Activated effector memory CD4-positive, alpha-beta T cell treated with Interleukin-2 at 50 U/mL for 16 hours (primary cell): ENCODE measurements at places on chromosomes 4 and X.
A peak's percentile ranks its signal among the peaks of the same experiment; 100 is the strongest.

GRCh38 chr4:76607846-76608245 lies 172.8 kb downstream of the SHROOM3 start:
- DNase-seq, result no peak

- no peak for DNase-seq
These were observed 352.9 kb downstream of the RAPGEF2 start for GRCh38 chr4:159455675-159456237.

DNA sequence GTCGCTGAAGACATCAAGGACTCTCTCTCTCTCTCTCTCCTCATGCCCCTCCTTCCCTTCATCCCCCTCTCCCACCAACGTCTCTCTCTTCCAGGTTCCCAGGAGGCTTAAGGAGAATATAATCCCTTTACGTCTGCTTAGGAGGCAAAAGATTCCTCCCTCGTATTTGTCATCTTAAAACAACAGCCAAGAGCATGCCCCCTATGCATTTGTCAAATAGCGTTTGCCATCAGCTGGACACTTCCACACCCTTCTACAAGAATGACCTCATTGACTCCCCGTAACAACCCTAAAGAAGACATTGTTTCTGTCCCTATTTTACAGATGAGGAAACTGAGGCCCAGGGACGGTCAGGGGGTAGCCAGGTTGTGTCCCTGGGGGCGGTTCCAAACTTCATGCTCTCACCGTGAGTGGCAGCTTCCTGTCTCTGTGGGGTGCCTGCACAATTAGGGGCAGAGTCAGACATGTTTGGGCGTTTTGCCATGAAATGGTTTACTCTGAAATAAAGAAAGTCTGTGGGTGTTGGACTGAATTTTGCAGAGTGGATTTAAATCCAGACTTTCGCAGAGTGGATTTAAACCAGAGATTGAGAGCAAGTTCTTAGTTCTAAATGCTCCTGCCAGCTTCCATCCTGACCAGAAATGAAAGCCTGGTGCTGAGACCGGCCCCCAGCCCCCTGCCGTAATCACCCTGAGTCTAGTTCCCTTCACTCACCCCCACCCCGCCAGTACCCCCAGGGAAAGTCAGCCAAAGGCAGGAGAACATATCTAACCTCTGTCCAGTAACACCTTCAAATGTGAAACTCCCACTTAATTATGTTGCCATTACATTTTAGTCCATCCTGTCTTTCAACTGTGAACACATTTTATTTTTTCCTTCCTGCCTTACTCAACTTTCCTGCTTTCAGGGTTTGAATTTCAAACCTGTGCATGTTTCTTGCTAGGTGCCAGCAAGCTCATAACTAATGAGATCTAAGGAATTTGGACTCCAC lies 44.3 kb upstream of the TBL1X start:
- DNase-seq, result no peak

DNA sequence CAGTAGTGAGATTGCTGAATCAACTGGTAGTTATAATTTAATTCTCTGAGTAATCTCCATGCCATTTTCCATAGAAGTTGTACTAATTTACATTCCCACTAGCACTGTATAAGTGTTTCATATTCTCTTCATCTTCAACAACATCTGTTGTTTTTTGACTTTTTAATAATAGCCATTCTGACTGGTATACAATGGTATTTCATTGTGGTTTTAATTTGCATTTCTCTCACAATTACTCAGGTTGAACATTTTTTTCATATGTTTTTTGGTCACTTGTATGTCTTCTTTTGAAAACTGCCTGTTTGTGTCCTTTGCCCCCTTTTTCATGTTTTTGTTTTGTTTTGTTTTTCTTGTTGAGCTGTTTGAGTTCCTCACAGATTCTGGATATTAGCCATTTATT lies 880.2 kb downstream of the RAPGEF2 start:
- no peak for DNase-seq

GRCh38 chr4:1746919-1747602 lies 25.7 kb downstream of the TACC3 start:
- no peak for DNase-seq

DNA sequence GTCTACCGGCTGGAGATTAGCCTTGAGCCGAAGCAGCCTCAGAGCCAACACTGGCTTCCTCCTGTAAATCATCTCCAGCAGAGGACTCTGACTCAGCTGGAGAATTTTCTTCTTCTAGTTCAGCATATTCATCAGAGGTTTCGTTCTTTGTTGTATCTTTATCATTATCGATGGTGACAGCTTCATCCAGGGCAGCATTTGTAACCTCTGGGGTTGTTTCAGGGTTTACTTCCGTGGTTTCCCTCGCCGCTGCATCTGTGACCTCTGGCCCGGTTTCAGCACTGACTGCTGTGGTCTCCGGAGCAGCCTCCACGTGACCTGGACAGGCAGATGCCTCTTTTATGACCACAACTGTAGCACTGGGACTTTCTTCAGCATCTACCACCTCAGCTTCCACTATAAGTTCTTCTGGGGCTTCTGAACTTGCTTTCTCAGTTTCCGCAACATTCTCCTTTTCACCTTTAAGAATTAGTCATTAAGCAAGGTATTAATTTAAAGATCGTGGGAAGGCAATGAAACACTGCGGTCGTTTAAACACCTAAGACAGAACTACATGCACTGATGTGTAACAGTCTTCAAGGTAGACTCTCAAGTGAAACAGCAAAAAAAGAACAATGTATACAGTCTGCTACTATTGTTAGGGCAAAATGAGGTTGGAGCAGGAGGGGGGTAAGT lies 13.3 kb downstream of the MGARP start:
- DNase-seq, result peak; percentile 56

- no peak for DNase-seq
These were observed 245.9 kb downstream of the MID1IP1 start for GRCh38 chrX:39047174-39047573.

- DNase-seq, result no peak
These were observed 14.9 kb downstream of the ARHGAP36 start for GRCh38 chrX:131072871-131073571.

- DNase-seq, result no peak
These were observed 52.4 kb downstream of the ENPP6 start for GRCh38 chr4:184165291-184165690.

GRCh38 chrX:10906866-10907265 lies 204.3 kb upstream of the HCCS start:
- DNase-seq, result no peak

DNA sequence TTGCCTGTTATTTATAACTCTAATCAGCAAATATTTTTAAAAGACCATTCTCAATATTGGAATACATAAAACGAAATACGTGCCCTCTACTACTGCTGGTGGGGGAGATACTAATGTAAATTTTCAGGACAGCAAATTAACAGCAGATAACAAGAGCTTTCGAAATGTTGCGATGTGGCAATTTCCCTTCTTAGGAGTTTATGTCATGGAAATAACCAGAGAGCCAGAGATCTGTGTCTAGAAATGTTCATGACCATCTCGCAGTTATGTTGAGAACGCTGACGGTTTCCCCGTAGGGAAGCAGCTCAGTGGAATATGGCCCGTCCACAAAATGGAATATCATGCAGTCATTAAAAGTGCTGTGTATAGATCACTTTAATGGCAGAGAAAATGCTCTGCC lies 238.4 kb upstream of the PSAPL1 start:
- no peak for DNase-seq

DNA sequence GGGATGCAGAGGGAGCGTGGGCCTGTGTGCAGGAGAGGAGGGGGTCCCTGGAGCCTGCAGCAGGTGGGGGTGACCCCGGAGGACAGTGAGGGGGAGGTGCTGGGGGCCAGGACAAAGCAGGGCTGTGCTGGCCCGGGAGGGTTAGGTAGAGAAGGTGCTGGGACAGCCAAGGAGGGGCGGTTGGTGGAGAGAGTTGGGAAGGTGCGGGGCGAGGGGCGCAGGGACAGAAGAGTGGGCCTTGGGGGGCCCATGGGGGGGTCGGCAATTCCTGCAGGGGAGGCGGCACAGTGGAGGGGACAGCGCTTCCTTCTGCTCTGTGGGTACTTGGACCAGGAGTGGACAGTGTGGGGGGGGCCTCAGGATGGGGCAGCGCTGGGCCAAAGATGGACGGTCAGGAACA lies 32.5 kb downstream of the LRPAP1 start:
- no peak for DNase-seq

DNA sequence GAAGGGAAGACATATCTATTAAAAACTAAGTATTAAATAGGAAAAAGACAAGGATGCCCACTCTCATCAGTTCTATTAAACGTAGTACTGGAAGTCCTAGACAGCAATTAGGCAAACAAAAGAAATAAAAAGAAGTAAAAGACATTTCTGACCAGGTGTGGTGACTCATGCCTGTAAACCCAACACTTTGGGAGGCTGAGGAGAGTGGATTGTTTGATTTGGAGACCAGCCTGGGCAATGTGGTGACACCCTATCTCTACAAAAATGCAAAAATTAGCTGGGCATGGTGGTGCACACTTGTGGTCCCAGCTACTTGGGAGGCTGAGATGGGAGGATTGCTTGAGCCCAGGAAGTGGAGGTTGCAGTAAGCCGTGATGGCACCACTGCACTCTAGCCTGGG lies 1071.8 kb downstream of the FAT4 start:
- DNase-seq, result no peak

- no peak for DNase-seq
These were observed 146.7 kb downstream of the KCNIP4 start for GRCh38 chr4:21801661-21802385.

DNA sequence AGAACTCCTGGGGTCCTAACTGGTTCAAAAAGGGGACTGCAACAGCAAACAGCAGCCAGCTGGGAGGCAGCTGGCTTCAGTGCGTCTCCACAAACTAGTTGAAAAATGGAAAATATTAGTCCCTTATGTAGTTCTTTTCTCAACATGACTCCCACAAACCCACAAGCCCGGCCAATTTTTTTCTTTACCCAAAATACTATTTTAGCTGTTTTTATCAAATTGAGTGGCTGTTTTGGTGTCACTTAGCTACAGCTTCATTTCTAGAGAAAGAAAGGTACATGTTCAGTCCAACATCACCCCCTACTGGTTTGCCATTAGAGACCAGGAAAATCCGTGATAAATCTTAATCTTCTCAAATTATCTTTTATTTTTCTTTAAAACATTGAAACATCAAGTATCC lies 97.2 kb downstream of the GUCY2F start:
- no peak for DNase-seq

DNA sequence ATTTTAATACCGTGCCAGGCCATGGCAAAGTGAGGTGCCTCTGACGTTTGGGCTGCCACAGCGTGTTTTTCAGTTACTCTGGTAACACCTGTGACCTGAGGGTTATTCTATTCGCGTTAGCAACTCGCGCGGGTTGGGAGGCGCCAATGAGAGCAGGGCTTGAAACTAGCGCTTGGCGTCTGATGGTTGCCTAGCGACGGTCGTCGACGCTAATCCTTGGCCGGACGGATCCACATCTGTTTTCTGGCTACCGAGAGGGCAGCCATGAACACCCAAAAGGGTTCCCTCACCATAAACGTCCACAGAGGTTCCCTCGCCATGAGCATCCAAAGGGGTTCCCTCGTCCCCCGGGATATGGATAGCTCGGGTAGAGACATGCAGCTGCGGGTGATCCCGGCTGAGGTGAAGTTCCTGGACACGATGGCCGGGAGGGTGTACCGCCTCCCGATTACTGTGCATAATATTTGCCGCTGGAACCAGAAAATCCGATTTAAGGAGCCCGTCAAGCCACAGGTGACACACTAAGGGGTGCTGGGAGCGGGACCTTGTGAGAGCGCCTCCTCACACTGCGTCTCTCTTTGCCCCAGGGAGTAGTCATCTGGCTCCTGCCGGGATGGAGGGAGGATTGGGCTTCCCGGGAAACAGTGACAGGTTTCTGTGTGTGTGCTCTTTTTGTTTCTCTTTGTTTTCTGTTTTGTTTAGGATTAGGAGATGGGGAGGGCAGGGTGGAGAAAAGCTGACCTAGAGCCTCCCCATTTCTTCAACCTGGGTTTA lies at the start of gene CFAP47:
Gene CFAP47, plus strand, starts transcription at position 199 of the 774 bp plus-strand sequence. Its CDS starts 66 bp downstream, at position 265.
- DNase-seq, result no peak

GRCh38 chr4:25575611-25576010 lies 80.0 kb upstream of the SLC34A2 start:
- no peak for DNase-seq

- DNase-seq, result no peak
These were observed 18.0 kb downstream of the DGKQ start for GRCh38 chr4:955161-955921.

DNA sequence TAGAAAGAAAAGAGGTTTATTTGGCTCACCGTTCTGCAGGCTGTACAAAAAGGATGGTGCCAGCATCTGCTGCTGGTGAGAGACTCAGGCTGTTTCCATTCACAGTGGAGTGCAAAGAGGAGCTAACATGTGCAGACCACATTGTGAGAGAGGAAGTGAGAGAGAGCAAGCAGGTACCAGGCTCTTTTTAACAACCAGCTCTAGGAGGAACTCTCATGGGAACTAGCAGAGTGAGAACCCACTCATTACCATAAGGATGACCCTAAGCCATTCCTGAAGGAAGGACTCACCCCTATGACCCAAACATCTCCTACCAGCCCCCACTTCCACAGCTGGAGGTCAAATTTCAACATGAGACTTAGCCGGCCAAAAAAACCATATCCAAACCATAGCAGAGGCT lies 158.6 kb upstream of the ADGRL3 start:
- DNase-seq, result no peak

DNA sequence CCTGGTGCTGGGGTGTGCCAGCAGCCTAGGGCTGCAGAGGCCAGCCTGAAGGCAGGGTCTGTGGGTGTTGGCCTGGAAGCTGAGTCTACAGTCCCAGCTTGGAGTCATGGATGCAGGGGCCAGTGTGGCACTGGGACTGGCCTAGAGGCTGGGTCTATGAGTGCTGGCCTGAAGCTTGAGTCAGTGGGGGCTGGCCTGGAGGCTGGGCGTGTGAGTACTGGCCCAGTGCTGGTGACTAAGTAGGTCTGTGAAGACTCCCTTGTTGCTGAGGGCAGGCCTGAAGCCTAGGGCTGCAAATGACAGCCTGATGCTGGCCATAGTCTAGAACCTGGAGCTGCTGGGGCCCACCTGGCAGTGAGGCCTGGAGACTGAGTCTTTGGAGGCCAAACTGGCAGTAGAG lies 31.3 kb upstream of the ALG13 start:
- no peak for DNase-seq

DNA sequence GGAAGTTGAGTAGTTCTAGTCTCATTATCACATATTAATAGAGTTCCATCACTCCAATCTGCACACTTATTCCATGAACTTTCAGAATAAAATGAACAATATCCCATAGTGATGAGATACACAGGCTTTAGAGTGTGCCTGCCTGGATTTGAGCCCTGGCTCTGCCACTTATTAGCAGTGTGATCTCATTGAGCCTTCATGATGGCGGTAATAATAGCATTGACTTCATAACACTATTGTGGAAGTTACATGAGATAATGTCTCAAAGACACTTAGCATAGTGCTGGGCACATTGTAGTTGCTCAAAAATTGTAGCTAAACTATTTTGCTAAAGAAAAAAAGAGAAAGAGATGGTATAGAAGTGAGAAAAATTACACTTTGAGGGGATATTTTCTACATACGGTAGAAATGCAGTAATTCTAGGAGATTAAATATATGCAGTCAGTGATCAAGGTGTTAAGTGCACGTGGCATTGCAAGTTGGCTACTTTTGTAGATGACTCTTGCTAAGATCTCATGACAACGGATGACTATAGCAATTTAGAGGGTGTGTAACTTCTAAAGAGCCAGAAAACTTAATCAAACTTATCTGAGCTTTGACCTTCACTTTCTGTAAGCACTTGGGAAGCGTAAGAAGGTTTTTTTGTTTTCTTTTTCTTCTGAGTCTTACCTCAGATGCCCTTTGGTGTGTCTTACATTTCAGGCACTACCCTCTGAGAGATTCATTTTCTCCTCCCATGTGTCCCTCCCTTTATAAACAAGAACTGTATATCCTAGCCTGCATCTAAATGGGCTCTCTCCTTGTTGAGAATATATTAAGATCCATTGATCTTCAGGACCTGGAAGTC lies 380.6 kb upstream of the NR3C2 start:
- no peak for DNase-seq
